NCI-H2081 (cell line): ENCODE measurements at places on chromosomes 13 and 19.

DNA sequence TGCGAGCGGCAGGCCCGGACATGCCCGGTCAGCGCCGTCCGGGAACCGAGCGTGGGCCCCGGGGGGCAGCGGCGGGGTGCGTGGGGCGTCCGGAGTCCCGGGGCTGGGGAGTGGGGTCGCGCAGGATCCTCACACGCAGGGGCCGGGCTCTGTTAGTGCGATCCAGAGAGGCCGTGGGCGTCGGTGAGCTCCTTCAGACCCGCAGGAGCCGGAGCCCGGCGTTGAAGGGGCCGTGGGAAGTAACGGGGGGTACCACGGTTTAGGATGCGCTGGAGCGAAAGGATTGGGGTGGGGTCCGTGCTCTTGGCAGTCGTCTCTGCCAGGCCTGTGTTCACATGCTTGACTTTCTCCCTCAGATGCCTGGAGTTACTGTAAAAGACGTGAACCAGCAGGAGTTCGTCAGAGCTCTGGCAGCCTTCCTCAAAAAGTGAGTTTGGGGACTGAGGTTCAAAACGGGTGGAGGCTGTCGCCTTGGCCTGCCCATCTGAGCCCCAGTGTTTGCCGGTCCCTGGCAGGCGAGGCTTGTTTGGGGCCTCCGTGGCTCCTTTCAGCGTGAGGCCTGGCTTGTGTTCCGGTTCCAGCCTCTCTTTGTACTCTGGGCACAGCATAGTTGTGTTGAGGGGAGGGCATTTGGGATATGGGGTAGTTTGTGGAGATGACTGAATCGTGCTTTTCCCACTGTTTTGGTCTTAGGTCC, 512 bp downstream of the RPS19 start:
- DNase-seq: no peak

GRCh38 chr13:96810104-96810503, 184.2 kb downstream of the OXGR1 start:
- peak; percentile 5 for DNase-seq

- no peak for DNase-seq
Observed at GRCh38 chr13:33348366-33348765, 62.8 kb upstream of the STARD13 start.

DNA sequence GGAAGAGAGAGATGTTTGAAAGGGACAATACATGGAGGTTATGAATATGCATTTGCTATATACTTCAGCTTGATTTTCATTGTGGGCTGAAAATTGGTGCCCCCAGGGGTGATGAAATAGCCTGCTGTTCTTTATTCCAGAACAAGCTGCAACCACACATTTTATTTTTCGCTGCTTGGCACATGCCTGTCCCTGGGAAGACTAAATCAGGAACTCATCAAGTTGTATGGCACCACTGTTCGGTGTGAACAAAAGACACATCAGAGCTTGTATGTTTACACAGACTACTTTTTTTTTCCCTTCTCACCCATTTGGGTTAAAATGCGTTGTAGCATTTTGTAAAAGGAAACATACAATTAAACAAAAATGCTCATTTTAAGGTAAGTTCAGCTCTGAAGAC, 230.7 kb downstream of the NALCN start:
- DNase-seq: peak; percentile 50

DNA sequence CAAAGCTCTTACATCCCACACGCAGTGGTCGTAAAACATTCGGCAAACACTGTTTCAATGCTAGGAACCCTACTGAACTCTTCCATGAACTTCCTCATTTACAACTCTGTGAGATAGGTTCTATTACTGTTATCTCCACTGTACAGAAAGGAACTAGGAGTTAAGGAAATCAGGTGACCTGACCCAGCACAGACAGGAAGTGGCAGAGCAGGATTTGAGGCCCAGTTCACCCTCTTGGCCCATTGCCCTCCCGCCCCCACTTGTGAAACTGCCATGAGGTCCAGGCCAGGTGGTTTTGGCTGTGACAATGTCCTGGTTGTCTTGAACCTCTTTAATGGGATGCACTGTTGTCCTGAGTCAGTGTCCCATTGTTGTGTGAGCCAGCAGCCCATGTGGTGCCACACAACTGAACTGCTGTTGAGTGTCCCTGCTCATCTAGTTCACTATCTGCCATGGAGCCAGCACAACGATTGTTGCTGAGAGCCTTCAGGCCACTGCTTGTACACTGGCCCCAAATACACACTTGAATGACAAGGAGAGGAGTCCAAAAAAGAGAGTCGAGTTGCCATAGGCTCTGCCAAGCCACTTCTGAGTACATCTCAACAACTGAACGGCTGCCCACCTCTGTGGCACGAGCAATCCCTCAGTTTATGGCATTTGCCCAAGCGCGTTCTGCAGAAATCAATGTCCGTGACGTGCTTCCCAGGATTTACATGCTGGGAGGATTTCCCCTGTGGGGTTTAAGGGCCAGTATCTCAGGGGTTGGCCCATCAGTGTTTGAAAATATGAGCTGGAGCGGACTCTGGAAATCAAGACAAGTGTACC, 484.6 kb downstream of the TSHZ3 start:
- no peak for DNase-seq

DNA sequence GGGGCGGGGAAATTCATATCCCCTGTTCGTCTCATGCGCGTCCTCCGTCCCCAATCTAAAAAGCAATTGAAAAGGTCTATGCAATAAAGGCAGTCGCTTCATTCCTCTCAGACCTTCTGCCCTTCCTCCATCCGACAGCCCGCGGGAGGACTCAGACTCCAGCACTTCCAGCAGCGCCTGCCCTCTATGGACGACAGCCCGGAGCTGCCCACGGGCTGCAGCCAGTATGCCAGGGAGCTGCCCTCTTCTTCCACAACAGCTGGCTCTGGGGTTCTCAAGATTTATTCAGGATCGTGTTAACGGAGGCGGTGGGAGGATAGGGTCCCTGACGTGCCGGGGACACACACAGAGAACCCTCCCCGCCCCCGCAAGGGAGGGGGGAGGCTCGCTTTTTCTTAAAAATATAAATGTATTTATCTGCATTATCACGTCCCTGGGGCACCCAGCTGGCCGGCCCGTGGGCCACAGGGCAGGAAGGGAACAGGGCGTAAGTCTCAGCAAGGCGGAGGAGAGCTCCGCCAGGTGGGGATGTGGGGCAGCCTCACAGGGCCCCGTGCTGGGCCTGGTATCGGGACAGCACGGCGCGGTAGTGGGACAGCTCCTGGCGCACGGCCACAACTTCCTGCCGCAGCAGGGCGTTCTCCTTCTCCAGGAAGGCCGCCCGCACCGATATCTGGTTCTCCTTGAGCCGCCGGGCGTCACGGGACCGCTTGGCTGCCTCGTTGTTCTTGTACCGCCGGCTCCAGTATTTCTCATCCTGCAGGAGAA, 6.7 kb downstream of the DBP start:
- DNase-seq: no peak

- peak; percentile 32 for DNase-seq
Observed at GRCh38 chr19:39542206-39542605, 2.2 kb upstream of the EID2 start.

GRCh38 chr13:43730642-43731041, 56.1 kb downstream of the ENOX1 start:
- no peak for DNase-seq

DNA sequence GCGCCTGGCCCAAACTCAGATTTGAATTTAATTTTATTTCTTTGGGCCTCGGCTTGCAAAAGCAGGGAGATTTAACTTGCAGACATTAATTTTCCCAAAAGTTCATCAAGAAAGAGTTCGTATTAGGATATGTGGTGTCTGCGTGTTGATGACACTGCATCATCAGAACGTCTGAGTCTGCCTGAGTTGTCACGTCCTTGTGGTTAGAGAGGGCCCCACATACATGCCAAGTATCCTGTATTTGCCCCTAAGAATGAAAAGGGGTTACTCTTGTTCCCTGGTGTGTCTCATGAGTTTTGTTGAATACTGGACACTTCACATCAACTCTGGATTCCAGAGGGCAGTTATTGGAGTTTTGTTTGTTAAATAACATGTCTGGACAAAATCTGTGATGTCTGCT, 5.6 kb upstream of the TEX29 start:
- no peak for DNase-seq

- DNase-seq: no peak
Observed at GRCh38 chr19:10005632-10006334, 4.5 kb downstream of the COL5A3 start.

GRCh38 chr19:56917998-56918397, 77.5 kb upstream of the PEG3 start:
- no peak for DNase-seq

- no peak for DNase-seq
Observed at GRCh38 chr13:89951341-89951740, 1396.1 kb upstream of the MIR17HG start.

DNA sequence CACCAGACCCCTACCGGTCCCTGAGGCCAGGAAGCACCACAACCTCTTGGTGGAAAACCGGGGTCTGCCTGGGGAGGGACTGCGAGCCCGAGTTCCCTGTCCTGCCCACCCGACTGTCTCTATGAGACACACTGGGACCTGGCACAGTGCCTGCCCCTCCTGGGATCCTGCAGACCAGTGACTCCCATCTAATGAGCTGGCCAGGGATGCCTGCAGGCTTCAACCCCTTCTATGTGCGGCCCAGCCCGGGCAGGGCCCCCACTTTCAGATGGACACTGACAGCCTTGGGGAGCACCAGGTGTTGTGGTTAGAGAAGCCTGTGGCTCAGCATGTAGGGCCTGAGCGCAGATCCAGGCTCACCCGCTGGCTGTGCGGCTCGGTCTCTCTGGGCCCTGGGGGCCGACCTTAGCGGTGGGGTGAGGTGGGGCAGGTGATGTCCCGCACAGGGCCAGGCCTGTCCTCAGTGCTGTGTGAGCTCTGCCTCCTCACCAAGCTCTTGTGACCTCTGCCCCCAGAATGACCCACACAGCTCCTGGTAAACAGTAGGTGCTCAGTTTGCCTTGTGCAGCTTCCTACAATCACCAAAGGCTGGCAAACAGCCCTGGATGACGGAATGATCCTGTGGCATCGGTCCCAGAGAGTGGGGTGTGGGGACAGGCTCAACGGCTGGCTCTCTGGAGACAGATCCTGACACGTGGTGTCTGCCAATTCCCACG, 17.9 kb upstream of the CACTIN start:
- no peak for DNase-seq

- peak; percentile 46 for DNase-seq
Observed at GRCh38 chr13:23578411-23579071, 8.3 kb downstream of the TNFRSF19 start.

DNA sequence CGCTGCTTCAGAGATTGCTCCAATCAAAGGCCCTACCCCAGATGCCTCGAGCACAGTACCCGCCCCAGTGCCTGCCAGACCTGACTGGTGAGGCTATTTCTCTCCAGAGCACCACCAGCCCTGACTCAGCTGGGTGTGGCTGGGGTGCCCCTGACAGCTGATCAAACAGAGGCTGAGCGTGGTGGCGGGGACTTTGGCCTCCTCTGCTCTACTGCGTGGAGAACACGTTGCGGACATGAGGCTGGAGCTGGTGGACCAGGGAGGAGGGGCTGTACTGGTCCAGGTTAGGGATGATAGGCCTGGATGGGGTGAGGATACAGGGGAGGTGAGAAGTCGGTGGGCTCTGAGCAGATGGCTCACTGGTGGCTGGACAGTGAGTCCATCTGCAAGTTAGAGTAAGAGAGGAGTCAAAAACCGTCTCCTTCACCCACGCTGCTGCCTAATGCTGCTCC, 3.5 kb upstream of the DOCK6 start:
- no peak for DNase-seq

- no peak for DNase-seq
Observed at GRCh38 chr19:35741203-35741515, 1.1 kb downstream of the IGFLR1 start.

GRCh38 chr19:16897856-16898161, 9.0 kb downstream of the F2RL3 start:
- no peak for DNase-seq

- peak; percentile 21 for DNase-seq
Observed at GRCh38 chr13:48334534-48335127, 31.1 kb downstream of the RB1 start.

GRCh38 chr13:97329331-97329730, 104.6 kb upstream of the RAP2A start:
- DNase-seq: no peak

- DNase-seq: no peak
Observed at GRCh38 chr13:99681695-99682094, 180.4 kb downstream of the TM9SF2 start.

- DNase-seq: no peak
Observed at GRCh38 chr13:39563470-39563735, 39.6 kb downstream of the LHFPL6 start.

DNA sequence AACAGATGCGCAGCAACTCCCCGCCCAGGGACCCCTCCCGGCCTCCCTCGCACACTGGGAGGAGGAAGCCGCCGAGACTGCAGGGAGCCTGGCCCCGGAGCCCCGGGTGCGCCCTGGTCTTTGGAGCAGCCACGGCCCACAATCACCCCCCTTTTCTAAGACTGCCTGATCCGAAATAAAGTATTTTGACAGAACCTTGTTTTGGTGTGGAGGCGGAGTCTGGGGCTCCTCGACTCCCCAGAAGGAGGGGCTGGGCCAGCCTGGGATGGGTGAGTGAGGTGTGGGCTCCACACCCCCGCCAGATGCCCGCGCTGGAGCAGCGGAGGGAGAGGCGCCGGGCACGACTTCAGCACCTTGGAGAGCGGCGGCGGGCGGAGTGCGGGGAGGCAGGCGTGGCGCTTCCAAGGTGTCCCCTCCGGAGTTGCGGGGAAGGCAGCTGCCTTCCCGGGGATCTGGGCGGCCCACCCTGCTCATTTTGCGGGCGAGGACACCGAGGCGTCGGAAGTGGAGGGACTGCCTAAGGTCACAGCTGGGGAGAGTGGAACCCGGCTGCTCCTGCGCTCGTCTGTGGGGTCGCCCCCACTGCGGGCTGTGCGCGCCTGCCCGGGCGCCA, 9.4 kb downstream of the SIRT6 start:
- DNase-seq: no peak

GRCh38 chr13:48906200-48906599, 69.5 kb upstream of the FNDC3A start:
- DNase-seq: no peak

DNA sequence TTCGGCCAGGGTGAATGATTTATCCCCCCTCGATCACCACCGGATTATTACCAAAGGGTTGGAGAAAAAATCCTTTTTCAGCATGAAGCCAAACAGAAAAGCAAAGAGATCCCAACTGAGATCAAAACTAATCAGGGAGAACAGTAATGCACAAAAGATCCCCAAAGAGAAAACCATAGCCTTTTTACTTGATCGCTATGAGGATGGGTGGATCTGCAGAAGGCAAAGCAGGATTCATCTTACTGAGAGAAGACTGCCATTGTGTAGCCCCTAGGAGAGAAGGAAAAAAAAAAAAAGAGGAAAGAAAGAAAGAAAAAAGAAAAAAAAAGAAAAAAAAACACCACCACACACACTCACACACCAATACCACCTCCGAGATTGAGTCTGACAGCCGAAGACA, at the start of gene FGF14:
Gene FGF14, minus strand, starts transcription at position 283 of the 400 bp plus-strand sequence.
- no peak for DNase-seq

DNA sequence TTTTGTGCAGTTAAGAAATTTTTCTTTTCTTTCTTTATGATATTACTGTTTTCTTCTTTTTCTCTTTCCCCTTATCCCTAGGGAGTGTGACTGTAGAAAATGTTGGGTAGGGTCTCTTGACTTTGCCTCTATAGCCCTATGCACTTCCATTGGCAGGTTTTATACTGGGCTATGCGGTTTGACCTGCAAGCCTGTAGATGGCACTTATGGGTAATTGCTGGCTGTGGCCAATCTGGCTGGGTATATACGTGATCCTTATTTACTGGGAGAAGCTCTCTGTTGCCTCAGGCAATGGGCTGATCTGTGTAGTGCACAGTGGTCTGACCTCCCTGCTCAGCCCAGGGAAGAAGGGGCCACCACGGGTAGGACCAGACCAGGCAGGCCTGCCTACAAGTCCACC, 78.8 kb downstream of the RAP2A start:
- no peak for DNase-seq

GRCh38 chr13:114155320-114155719, 22.9 kb upstream of the RASA3 start:
- DNase-seq: no peak

GRCh38 chr13:112078879-112079531, 12.1 kb downstream of the SOX1 start:
- peak; percentile 65 for DNase-seq
